ENCODE measurements at places on chromosomes 2 and 18.

- no peak for DNase-seq
These were observed 11.2 kb upstream of the SCYGR5 start for GRCh38 chr2:227655454-227655853.

GRCh38 chr18:44889111-44889510 lies 208.4 kb downstream of the SETBP1 start:
- no peak for DNase-seq

- no peak for DNase-seq
These were observed 2.1 kb downstream of the ANKMY1 start for GRCh38 chr2:240555541-240556250.

DNA sequence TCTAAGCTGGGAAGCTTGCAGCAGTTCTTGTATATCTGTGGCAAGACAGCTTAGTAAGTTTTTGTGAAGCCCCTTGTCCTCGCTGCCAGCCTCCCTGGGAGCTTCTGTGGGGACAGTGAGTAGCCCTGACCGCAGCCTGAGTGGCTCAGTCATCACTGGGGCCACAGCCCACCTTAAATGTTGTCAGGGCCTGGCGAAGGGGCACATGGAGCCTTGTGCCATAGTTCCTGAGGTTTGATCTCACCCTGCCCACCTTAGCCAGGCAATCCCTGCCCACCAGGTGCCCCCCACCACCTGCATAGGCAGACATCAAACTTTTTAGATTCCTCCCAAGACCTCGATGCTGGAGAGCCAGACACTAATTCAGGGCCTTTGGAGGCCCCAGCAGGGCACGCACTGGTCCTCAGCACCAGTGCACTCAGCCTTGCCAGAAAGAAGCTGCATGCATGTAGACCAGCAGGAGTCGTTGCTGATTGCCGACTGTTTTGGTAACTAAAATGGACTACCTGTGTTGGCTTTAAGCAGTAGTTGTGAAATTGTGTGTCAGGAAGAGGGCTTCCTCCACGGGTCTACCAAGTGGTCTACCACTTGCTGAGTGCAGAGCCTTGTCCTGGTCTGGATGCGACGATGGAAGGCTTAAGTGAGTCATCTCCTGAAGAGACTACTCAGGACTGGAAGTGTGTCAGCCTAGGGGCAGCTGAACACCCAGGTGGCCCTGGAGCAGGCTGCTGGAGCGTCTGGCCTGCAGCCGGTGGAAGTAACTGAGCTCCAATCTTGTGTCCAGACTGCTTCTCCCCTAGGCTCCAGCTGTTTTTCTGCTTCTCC lies 233.1 kb downstream of the SEPTIN10 start:
- no peak for DNase-seq

Data from stimulated activated effector memory CD8-positive, alpha-beta T cell treated with anti-CD3 and anti-CD28 coated beads, Interleukin-12 subunit alpha, Interleukin-12 subunit beta, amount 100 ng/mL, for 72 hours (primary cell).